ENCODE measurements at places on chromosomes 2 and 18.

- DNase-seq, result no peak
Measured at GRCh38 chr18:70523792-70524182, 234.9 kb downstream of the SOCS6 start.

- DNase-seq, result no peak
Measured at GRCh38 chr2:197852108-197852507, 47.7 kb downstream of the PLCL1 start.

GRCh38 chr2:42769583-42770287 is 5.8 kb upstream of the OXER1 start:
- no peak for DNase-seq

- peak; percentile 59 for DNase-seq
Measured at GRCh38 chr2:8680822-8681760, 765 bp upstream of the ID2 start.

- DNase-seq, result no peak
Measured at GRCh38 chr2:165863810-165864261, 69.8 kb upstream of the GALNT3 start.

GRCh38 chr2:49959961-49960553 is 805.7 kb upstream of the FSHR start:
- no peak for DNase-seq

DNA sequence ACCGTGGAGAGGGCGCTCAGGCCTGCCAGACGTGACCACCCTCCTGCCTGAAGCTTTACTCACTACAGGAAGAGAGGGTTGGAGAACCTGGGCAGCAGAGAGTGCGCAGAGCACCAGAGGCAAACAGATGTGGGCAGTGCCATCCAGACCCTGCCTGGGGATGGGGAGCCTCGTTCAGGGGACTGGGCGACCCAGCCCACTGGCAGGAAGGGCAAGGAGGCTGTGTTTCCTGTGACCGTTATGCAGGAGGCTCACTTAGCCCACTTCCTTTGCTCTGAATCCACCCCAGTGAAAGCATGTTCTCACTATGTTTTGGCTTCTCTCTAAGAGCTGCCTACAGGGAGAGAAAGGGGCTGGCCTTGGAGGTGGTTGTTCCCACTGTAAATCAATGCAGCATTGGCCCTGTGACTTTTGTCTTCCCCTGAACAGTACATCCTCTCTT is 23.0 kb upstream of the ACKR3 start:
- DNase-seq, result no peak

GRCh38 chr2:174764280-174765255 is at the start of gene CHRNA1:
TSS of gene CHRNA1 (minus strand) at chr2:174764472. CDS start at chr2:174764394, 78 bp downstream.
- DNase-seq, result no peak

- DNase-seq, result no peak
Measured at GRCh38 chr2:238098901-238099713, 1.0 kb upstream of the ESPNL start.

DNA sequence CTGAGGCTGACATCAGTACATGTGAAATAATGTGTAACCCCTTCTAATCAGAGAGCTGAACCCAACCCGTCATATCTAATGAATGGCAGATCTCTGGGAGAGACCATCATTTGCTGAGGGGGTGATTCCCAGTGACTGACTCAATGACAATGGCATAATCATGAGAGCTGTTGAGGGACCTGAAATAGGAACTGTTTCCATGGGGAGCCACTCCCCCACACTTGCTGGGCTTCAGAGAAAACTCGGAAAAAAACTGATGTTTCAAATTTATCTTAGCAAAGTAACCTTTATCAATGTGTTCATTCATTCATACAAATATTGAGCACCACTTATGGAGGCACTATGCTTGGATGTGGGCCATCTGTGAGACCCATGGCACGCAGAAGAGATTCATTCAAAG is 93.4 kb upstream of the ZBTB14 start:
- no peak for DNase-seq

DNA sequence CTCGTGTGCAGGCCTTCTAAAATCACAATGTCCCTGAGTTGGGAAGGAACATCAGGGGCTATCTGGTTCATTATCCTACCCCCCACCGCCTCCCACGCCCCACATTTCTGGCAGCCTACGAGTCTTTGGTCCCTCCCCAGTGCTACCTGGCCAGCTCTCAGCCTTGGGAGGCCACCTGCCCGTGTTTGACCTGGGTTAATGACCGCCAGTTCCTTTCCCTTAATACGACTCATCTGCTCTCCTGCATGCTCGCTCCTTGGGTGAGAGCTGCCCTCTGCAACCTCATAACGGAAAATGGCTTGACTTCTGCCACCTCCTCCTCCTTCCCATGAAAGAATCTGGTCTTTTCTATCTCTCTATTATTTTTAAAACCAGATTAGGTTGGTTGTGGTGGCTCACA is 112.5 kb downstream of the NEDD4L start:
- DNase-seq, result no peak

- DNase-seq, result no peak
Measured at GRCh38 chr2:124983595-124983994, 958.5 kb downstream of the CNTNAP5 start.

- no peak for DNase-seq
Measured at GRCh38 chr2:162063899-162064298, 10.1 kb downstream of the DPP4 start.

DNA sequence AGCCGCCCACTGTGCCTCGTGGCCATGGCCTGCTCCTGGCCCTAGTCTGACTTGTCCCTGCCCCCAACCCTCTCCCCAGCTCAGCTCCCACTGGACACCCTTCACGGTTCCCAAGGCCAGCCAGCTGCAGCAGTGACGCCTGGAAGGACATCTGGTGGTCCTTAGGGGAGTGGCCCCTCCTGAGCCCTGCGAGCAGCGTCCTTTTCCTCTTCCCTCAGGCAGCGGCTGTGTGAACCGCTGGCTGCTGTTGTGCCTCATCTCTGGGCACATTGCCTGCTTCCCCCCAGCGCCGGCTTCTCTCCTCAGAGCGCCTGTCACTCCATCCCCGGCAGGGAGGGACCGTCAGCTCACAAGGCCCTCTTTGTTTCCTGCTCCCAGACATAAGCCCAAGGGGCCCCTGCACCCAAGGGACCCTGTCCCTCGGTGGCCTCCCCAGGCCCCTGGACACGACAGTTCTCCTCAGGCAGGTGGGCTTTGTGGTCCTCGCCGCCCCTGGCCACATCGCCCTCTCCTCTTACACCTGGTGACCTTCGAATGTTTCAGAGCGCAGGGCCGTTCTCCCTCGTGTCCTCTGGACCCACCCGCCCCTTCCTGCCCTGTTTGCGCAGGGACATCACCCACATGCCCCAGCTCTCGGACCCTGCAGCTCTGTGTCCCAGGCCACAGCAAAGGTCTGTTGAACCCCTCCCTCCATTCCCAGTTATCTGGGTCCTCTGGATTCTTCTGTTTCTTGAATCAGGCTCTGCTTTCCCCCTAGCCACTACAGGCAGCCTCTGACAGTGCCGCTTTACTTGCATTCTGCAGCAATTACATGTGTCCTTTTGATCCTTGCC is 35.8 kb downstream of the ANO7 start:
- no peak for DNase-seq

DNA sequence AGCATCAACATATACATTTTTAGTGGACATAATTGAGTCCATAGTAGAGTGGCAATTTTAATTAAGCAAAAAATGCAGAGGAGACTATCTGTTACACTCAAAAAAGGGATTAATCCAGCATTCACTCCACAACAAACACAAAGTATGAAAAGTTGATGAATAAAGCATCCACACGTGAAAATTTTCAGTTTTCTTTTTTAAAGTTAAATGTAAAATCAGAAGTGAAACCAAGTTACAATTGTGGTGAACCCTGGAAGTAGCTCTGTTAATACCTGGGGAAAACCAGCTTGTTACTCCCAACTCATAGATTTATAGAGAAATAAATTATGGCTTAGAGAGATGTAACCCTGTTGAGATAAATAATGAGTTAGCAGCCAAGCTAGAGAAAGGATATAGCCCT is 807.8 kb downstream of the TRIB2 start:
- DNase-seq, result no peak

- no peak for DNase-seq
Measured at GRCh38 chr18:55326134-55326533, 261.9 kb downstream of the TCF4 start.

DNA sequence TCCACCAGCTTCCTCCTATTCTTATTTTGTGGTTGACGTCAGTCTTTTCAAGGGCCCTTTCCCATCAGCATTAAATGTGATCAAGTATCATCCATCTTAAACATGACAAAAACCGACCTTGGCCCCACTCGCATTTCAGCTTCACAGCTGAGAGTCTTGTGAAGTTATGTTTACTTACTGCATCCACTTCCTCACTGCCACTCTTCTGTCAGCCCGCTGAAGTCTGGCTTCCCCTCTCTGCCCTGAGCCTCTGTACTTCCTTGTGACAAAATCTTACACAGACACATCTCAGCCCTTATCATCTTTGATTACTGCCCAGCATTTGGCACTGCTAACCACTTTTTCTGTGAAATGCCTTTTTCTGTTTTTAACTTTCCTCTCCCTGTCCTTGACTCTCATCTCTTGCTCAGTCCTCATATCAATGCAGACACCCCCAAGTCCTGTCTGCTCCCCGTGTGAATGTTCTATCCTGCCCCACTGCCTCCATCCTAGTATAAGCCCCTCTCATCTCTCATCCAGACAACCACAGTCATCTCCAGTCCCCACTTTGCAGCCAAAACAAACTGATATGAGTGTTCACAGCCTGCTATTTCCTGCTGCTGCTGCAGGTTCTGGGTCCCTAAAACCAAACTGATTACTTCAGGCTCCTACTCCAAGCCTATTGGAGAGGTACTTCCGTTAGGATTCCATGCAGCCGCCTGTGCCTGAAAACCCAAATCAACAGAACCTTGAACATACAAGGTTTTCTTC is 31.4 kb downstream of the FOSL2 start:
- DNase-seq, result no peak

- DNase-seq, result peak; percentile 64
Measured at GRCh38 chr2:209334188-209335017, 89.4 kb upstream of the MAP2 start.

DNA sequence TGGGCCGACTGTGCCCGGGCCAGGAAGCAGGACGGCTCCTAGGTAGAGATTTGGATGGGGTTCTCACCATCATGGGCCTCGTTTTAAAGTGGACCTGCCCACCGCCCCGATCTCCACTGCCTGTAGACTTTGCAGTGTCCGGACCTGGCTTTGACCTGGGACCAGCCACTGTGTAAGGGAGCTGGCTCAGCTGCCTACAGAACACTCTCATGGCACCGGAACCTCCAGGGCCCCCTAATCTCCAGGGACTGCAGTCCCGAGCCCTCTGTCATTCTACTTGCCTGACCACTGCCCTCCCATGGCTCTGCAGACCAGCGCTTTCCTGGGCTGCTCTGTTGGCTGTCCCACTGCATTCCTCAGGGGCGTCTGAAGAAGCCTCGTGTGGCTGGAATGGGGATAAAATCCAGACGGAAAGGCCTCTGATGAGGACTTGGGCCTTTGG is 120.8 kb downstream of the GLI2 start:
- peak; percentile 46 for DNase-seq

GRCh38 chr2:32272279-32272678 is 5.4 kb upstream of the YIPF4 start:
- DNase-seq, result no peak

DNA sequence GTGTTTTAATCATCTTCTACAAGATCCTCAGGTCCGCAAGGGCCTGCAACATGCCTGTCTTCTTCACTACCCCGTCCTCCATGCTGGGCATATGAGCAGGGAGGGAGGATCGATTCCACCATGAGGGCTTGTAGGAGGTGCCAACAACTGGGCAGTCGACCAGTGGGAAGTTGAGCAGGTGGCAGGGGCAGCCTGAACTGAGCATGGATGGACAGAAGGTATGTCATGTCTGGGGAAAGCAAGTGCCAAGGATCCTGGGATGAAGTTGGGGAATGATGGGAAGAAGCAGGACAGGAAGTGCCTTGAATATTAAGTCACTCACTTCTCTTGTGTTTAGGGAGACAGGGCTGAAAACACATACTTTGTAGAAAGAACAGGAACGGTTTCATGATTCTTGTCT is 44.7 kb downstream of the CTIF start:
- no peak for DNase-seq

GRCh38 chr2:137964066-137964858 is at the start of gene HNMT:
TSS of gene HNMT (plus strand) at chr2:137964473. CDS start at chr2:137964492, 19 bp downstream.
- peak; percentile 33 for DNase-seq

DNA sequence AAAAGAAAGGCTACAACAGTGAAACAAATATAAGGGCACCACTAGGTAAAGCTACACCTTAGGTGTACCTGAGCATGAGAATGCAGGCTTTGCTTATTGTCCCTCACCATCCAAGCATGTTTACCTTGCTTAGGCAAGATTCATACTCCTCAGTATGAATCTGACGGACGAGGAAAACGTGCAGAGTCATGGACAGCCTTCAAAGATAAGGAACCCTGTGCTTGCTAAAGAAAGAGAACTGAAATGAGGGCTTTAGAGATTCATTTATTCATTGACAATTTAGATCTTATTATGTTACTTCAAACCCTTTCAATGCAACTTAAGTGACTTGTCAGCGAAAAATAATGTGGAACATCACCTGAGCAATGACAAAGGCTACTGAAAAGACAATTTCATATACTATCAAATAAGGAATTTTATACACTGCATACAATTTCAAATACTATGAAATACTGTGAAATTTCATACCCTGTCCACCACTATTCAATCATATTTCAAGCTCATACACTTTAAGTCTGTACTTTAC is 21.7 kb downstream of the CLASP1 start:
- no peak for DNase-seq

- peak; percentile 75 for DNase-seq
Measured at GRCh38 chr18:63237881-63238692, 81.5 kb downstream of the BCL2 start.

GRCh38 chr2:121063471-121063870 is 221.5 kb downstream of the TFCP2L1 start:
- no peak for DNase-seq

- no peak for DNase-seq
Measured at GRCh38 chr2:160934263-160934662, 226.0 kb upstream of the TANK start.

DNA sequence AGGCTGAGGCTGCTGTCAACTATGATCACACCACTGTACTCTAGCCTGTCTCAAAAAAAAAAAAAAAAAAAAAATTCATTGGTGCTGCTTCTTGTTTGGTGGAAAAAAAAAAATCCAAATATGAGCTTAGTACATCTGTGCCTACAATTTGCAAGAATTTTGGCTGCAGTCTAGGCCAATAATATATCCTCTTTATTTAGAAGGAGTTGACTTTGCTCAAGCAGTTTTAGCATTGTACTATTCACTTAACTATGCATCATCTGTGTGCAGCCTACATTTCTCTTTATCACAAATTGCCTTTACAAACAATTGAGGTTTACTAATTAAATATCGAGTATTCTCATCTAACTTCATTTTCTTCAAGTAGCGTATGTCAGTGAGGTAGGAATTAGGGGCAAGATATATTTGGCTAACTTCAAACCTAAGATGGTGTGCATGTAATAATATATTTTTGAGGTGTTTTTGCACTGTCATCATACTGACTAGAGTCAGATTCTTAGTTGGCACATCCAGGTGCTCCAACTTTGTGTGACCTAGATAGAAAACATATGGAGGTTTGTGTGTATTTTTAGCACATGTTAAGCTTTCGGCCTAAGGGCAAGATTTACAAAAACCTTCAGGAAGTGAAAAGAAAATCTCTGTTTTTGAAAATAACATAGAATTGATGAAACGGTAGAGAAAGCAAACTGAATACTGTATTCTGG is 51.8 kb downstream of the PMS1 start:
- DNase-seq, result no peak

Data from neuronal stem cell (in vitro differentiated cells).